NCI-H1092 (cell line): ENCODE measurements at places on chromosomes 1 and 21.

- DNase-seq, result no peak
Observed at GRCh38 chr1:190685676-190686075, 208.0 kb upstream of the BRINP3 start.

GRCh38 chr1:244231572-244232315 lies 180.7 kb downstream of the ZBTB18 start:
- DNase-seq, result peak; percentile 87

DNA sequence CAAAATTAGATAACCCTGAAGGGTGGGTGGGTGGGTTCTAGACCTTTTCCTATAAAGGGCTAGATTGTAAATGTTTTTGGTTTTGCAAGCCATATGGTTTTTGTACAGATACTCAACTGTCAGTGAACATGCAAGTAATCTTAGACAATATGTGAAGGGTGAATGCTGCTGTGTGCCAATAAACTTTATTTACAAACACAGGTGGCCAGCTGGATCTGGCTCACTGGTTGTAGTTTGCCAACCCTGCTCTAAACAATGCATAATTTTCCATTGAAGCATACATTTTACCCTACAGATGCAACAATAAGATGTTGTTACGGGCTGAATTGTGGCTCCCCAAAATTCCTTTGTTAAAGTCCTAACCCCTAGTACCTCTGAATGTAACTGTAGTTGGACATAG lies 18.6 kb upstream of the TARBP1 start:
- no peak for DNase-seq

DNA sequence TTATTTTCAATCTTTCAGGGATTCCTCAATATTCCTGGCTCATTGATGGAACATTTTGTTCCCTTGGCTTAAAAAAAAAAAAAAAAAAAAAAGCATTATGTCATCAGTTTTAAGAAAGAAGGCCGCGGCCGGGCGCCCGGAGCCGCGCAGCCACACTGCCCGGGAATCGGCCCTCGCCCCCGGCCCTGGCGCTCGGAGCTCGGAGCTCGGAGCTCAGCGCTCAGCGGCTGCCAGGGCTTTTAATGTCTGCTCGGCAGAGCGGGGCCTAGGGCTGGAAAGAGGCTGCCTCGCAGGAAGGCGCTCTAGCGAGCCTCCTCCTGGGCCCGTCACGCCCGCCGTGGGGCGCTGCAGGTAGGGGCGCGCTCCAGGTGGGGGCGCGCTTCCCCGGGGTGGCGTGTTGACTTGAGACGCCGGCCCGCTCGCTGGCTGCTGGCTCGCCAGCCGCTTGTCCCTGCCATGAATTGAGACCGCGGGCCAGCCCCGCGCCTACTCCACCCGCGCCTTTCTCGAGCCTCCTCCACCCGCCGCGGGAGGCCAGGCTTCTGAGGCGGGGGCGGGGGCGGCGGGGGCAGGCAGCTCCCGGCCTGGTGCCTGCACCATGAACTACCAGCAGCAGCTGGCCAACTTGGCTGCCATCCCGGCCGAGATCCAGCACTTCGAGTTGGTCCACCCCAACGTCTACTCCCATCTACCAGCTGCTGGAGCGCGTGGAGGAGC lies 5.4 kb upstream of the TDRD5 start:
- peak; percentile 74 for DNase-seq

- peak; percentile 31 for DNase-seq
Observed at GRCh38 chr1:232704694-232705680, 75.1 kb upstream of the SIPA1L2 start.

DNA sequence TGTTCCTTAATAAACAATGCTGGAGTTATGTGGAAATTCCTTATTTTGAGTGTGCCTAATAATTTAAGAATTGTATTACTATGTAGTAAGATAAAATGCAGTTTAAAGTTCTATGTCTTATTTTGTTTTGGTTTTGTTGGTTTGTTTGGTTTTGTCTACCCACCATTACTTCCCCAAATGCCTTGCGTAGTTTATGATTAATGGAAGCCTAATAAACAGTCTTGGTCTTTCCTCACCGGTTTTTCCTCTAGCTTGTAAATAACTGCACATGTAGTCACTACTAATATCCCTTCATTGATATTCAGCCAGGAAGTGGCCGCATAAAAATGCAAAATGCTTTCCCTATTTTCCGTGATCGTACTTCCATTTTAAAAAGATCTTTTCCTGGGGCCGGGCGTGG lies 2.9 kb downstream of the SDCCAG8 start:
- DNase-seq, result no peak

GRCh38 chr1:85707267-85707989 lies 805 bp downstream of the ZNHIT6 start:
- no peak for DNase-seq
